NCI-H187 (cell line): ENCODE measurements at places on chromosomes 7 and 10.

GRCh38 chr7:74083928-74084721 is 521 bp downstream of the LIMK1 start:
- DNase-seq, result no peak

DNA sequence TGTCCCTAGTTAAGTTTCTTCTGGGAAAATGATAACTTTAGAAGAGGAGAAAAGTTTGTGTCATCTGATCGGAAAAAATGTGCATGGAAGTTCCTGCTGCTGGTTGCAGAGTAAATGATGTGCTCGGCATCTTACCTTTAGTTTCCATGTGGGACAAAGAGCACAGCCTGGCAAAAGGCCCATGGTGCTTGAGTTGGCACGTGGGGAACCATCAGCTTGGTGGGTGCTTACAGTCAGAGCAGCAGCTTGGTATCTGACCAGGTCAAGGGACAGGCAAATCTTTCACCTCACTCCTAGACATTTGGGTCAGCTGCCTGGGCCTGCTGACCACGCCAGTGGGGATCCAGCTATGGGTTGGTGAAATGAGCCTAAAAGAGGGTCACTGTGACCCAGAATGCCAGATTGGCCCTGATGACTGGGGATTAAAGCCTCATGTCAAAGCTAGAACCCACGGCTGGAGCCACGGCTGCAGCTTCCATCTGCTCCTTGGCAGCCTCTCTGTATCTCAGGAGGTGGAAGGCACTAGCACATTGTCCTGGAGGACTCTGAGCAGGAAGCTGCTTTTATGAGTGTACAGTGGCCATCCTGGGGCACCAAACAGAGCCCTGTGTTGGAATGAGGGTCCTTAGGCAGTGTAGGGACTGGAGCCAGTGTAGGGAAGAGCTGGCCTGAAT is 24.7 kb downstream of the VWC2 start:
- DNase-seq, result no peak

- no peak for DNase-seq
These were observed 93.9 kb downstream of the ADCYAP1R1 start for GRCh38 chr7:31146030-31146429.

GRCh38 chr10:85262992-85263391 is 934.6 kb downstream of the CCSER2 start:
- DNase-seq, result no peak

DNA sequence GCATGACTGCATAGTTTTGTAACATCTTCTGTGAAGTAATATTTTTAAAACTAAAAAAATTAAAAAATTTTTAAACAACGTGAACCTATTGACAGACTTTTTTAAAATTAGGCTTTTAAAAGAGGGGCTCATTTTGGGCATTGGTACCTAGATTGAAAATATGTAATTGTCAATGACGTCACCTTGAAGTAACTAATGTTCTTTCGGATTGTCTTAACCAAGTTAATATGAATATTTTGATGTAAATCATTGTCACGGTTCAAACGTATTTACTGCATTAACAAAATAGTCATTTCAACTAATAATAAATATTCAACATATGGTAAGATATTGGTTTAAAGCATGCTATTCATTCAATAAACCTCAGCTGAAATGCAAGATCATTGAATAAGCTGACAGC is 719.8 kb downstream of the ANKRD7 start:
- DNase-seq, result no peak

DNA sequence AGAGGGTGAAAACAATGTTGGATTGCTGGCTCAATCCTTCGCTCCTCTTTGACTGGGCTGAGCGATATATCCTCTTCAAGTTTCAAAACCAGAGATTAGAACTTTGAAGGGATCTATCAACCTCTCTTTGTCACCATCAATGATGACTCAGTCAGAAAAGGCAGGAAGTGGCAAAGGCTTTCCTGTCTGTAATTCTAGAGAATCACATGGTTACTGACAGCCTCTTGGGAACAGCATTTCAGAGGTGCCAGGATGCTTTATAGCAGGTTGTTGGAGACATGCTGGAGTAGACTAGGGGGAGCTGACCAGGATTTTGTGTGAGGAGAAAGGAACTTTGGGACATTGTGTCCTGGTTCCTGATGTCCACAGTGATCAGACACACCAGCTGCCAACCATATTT is 81.3 kb downstream of the PRKCQ start:
- no peak for DNase-seq

DNA sequence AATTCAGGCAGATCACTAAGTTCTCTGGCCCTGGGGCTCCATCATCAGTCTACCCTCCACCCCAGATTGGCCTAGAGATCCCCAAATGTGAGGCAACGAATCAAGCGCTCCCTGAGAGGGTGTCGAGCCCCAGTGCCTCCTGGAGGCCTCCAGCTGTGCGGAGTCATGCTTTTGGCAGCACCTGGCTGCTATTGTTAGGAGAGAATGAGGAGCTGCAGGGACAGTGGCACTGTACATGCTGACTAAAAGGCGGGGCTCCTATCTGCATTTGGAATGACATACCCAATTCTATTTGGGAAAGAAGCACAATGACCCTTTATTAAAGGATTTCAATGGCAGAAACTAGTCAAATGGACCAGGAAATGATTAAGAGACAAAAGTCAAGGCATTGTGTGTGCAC is 161.8 kb downstream of the DPY19L1 start:
- no peak for DNase-seq

GRCh38 chr7:120521761-120522737 is 249.1 kb downstream of the KCND2 start:
- DNase-seq, result no peak

DNA sequence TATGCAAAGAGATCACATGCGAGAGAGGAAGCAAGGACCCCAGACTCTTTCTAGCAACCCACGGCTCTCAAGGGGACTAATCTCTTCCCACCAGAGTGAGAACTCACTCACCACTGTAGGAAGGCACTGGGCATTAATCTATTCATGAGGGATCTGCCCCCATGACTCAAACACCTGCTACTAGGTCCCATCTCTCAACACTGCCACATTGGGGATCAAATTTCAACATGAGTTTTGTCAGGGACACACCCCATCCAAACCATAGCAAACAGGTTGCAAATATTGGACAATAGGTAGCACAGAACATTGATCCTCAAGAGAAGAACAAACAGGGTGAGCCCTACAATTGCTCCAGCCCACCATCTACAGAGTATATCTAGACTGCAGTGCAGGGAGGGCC is 740.6 kb downstream of the LRMDA start:
- no peak for DNase-seq

DNA sequence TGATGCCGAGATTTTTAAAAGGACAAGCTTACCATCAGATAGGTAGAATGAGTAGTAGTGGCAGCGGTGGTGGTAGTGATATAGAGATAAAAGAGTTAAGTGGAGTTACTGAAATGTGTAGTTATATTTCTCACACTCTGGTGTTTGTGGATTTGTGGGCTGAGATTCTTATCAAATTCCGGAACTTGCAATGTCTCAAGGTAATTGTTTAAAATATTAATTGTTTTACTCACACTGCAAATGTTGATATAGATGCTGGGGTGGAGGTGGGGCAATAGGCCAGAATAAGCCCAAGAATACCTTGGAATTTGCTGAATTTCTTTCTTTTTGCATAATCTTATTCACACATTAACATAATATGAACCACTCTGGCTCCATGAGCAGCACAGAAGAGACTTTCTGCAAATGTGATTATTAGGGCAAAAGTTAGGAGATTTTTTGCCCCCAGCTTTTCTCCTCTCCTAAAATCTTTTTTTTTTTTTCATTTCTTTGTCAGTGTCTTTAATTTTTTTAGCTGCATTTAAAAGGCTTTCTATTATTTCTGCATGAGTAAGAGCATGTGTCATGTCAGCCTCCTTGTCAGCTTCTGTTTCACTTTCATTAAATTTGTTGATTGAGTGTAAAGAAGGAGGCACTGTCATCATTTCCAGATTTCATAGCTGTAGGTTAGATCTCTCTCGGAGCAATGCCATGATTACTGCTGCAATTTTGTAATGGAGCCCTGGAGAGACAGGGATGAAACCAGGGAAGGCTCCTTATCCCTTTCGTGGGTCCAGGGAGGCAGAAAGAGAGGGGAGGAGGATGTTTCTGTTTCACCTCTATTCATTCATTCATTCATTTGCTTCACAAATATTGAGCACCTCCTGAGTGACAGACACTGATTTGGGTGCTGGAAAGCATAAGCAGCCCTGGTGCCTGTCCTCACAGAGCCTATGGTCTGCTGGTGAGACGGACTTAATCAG is 13.1 kb upstream of the SGMS1 start:
- no peak for DNase-seq

- DNase-seq, result no peak
These were observed 45.3 kb downstream of the STARD3NL start for GRCh38 chr7:38223306-38223705.

DNA sequence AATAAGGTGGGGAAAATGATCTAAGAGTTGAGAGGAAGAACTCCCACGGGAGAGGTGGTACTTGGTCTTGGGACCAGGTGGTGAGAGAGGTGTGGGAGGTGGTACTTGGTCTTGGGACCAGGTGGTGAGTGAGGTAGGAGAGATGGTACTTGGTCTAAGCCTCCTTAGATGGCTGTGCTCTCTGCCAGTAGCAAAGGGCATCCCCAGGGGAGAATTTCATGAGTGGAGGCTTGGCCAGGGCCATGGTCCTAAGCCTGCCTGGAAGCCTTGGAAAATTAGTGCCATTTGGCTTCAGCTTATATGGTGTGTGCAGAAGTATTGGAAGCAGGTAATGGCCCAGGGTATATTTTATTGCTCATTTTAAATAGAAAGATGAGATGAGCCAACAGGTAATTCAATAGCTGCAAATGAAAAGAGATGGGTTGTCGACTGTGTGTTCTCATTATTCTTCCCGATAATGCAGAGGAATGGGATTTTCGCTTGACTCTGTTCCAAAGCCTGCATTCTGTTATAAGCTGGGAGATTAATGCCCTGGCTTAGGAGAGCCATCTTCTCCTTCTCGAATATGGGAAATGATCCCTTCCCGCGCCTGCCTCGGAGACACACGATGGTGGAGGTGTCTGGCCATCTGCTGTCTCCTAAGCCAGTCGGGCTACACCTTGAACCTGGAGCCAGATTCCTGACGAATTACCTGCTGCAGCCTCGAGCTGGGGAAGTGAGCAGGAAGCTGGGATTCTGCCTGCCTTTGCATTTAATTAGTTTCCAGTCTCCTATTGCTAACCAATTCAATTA is 287.8 kb downstream of the GALNT17 start:
- no peak for DNase-seq

DNA sequence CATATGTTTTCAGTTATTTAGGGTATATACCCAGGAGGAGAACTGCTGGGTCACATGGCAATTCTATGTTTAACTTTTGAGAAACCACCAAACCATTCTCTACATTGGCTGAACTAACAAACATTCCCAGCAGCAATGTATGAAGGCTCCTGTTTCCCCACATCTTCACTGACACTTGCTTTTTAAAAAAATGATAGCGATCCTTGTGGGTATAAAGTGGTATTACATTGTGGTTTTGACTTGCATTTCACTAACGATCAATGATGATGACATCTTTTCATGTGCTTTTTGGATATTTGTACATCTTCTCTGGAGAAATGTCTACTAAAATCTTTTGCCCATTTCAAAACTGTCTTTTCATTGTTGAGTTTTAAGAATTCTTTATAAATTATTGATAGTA is 51.2 kb upstream of the ANAPC16 start:
- DNase-seq, result no peak

- no peak for DNase-seq
These were observed 3.9 kb upstream of the USP6NL start for GRCh38 chr10:11615396-11615795.

- DNase-seq, result no peak
These were observed 23.3 kb upstream of the AGBL3 start for GRCh38 chr7:134963036-134963435.

DNA sequence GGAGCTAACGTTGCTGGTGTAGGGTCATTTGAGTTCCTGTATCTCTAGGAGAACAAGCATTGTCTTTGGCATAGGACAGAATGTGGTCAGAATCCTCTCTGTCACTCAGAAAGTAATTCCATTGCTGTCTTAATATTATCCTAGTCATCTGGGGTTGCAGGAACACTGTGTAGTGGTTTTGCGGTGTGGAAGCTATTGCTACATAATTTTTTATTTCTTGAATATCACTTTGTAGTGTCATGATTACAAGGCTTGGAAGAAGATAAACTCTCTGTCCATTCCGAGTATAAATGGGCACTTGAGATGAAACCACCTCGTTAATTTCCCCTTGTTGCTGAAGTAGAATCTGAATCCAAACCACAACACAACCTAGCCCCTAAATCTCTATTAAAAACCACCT is 919.2 kb downstream of the LRMDA start:
- no peak for DNase-seq

GRCh38 chr7:46291601-46292150 is 370.6 kb upstream of the IGFBP3 start:
- DNase-seq, result no peak

- no peak for DNase-seq
These were observed 269.3 kb downstream of the DNAJB6 start for GRCh38 chr7:157606140-157606539.

DNA sequence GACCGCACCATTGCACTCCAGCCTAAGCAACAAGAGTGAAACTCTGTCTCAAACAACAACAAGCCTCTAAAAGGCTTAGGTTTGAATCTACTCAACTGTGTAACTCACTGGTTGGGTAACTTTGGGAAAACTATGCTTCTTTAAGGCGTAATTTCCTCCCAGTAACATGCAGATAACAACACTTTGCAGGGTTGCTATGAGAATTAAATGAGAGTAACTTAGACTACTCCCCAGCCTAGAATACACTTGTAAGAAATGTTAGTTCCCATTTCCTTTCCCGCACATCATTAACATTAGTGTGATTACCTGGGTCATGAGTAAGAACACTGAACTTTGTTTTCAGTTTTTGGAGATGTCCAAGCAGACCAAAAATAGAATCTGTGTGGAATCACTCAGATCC is 5.4 kb upstream of the MYPN start:
- DNase-seq, result no peak

- no peak for DNase-seq
These were observed 503 bp downstream of the CROT start for GRCh38 chr7:87345962-87346371.

DNA sequence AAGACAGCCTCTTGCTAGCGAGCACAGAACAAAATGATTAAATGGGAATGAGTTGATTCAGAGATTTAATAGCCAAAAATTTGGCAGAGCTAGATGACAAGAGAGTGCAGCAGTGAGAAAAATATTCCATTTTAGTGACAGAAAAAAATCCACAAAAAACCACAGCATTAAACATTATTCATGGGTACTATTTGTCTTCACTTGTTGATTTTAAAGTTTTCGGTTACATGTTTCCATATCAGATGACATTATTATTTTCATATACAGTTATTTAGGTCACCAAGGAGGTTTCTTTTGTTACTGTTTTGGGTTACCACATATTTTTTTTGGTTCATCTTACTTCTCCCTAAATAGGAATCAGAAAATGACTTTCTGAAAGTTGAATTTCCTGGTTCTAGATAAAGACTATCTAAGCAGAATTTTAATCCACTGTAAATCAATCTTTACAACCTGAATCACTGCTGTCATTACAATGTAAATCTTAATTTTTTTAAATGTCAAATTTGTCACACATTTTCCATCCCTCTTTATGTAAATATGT is 87.9 kb downstream of the SVIL start:
- DNase-seq, result no peak

GRCh38 chr10:36118314-36118713 is 476.2 kb upstream of the FZD8 start:
- no peak for DNase-seq

- DNase-seq, result peak; percentile 48
These were observed 1.2 kb downstream of the HOXA10 start for GRCh38 chr7:27172823-27173510.
